A673 (cell line): ENCODE measurements at places on chromosomes 12 and 14. TPM values are rescaled to one million over a fixed set of nuclear protein-coding genes. Genes with fewer than 3 reads are reported as not detected.

The NEUROD4 gene
- not detected in 2 replicates for total RNA-seq

The ACYP1 gene
- total RNA-seq = 47.1 and 50.2 TPM in 2 replicates

The CDH24 gene
- 44.8 and 47.0 TPM in 2 replicates for total RNA-seq

The RERG gene
- total RNA-seq = 0.35 TPM in 1 of 2 replicates, not detected in the other

The SYT10 gene
- not detected in 2 replicates for total RNA-seq

The HSPA2 gene
- 13.8 and 14.3 TPM in 2 replicates for total RNA-seq

The KRT74 gene
- total RNA-seq = not detected in 2 replicates

DNA sequence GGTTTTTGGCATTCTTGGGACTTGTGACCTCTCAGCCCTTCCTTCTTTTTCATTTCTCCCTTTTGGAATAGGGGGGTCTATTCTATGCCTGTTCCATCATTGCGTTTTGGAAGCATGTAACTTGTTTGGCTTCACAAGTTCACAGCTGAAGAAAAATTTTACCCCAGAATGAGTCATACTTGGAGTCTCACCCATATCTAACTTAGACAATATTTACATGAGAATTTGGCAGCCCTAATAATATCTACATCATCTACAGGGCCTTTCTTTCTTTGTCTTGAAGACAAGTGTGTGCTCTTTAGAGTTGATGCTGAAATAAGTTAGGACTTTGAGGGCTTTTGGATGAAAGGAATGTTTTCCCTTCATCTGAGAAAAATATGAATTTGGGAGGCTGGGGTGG lies 1312.9 kb upstream of the FLRT2 start:
- no peak for DNase-seq

DNA sequence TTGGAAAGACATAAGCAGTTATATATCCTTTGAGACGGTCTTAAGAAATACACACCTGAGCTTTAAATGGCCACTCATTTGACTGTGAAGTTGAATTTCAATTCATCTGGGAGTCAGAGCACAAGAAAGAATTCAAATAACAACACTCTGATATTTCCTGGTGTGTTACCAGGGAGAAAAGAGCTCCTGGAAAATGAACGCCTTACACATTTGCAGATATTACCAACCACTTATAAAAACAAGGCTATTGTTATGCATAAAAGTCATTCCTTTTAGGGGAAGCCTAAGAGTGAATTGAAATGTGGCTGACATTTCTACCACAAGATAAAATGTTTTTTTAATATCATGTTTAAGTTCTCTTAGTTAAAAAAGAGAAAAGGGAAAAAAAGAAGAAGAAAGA lies 229.2 kb upstream of the PLEKHG7 start:
- DNase-seq = no peak

DNA sequence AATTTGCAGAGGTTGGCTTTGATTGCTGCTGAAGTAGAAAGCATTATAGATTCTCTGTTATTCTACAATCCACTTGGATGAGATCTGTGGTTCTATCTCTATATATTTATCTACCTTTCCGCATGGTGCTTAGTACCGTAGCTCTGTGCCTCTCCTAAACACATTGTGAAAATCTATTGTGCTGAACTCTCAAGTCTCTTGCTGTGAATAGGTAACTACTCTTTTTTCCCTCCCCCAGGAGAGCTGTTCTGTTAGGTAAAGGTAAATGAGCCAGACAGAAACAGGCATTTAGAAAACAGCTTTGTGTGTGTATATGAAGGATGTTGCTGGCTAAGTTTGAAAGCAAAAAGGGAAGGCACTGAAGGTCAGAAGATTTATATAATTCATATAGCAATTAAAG lies 112.6 kb downstream of the BRMS1L start:
- no peak for DNase-seq

GRCh38 chr14:101501858-101502615 lies 59.3 kb upstream of the DIO3 start:
- DNase-seq = no peak

- peak; percentile 83 for DNase-seq
Observed at GRCh38 chr14:61147381-61147821, 133.7 kb downstream of the TMEM30B start.

DNA sequence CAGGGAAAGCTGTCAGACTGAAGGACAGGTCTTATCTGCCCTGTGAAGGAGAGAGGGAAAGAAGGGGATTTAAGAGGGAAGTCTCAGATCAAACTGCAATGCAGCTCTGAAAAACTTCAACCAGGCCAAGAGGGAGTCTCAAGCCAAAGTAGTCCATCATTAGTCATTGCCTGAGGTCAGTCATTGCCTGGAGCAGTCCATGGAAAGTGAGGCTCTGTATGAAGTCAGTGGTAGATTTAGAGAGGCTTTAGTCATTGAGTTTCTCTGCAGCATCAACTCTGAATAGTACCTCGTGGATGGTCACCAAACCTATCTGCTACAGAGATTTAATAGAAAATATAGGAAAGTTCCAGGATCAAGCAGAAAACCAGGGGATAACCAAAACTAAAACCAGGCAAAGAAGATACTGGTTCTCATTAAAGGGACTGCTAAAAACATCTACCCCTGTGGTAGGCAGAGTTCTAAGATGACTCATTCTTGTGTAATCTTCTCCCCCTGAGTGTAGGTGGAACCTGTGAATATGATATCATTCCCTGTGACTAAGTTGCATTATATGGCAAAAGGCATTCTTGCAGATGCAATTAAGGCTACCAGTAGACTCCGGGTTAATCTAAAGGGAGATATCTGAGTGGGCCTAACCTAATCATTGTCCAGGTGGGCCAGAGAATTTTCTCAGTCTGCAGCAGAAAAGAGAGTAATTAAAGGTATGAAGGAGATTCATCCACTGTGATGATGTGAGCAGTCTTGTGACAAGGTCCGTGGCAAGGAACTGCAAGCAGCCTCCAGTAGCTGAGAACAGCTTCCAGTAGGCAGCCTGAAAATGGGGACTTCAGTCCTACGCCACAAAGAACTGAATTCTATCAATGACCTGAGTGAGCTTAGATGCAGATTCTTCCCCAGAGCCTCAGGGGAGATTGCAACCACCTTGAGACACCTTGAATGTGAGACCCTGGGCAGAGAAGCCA lies 123.1 kb downstream of the GALC start:
- DNase-seq = peak; percentile 5

GRCh38 chr12:4579305-4580102 lies 17.5 kb downstream of the DYRK4 start:
- peak; percentile 46 for DNase-seq

GRCh38 chr12:12441843-12442461 lies 85.1 kb downstream of the BORCS5 start:
- DNase-seq = peak; percentile 17

DNA sequence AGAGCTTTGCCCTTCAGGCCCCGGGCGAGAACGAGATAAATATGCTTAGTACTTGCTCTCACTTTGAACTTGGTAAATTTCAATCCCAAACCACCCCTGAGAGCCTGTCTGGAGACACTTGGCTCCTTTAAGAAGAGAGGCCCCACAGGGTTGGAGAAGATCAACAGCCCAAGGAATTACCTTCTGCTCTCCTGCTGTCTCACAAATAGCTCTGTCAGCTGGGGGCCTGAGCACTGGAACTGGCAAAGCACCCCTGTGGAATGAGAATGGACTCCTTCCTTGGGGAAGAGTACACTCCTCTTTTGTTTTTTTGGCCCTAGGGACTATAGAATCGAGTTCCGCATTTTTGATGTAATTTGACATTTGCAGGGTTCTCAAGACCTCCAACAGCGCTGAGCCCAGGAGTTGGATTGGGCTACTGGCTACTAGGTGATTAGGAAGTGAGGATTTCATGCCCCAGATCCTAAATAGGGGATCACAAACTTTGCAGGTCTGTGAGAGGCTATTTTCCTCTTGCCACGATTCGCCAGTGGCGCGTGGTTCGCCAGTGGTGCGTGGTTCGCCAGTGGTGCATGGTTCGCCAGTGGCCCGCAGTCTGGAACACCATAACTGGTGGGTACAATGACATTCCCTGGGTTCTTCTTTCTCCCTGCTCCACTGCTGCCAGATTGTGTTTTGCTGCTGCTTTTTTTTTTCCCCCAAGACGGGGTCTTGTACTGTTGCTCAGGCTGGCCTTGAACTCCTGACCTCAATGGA lies 17.8 kb upstream of the MEG3 start:
- no peak for DNase-seq

DNA sequence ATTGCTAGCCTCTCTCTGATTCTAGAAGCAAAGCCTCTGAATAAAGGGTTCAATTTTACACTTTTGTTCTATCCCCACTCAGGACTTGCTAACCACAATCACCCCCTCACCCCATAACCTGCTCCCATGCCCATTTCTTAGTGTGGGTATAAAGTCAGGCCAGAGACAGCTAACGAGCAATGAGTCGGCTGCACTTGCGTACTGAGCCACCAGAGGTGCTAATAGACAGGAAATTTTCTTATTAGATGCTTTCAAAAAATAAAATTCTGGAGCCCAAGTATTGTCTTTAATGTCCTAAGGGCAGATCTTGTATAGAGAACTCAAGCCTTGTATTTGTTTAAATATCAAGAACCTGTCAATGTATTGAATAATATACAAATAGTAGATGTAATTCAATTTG lies 256.9 kb downstream of the SYT1 start:
- peak; percentile 33 for DNase-seq

- DNase-seq = no peak
Observed at GRCh38 chr12:34400411-34400881, 378.1 kb downstream of the ALG10 start.

- no peak for DNase-seq
Observed at GRCh38 chr14:86885280-86885679, 1107.7 kb downstream of the GALC start.
